ENCODE measurements at places on chromosomes 5 and 9. TPM values are rescaled to one million over a fixed set of nuclear protein-coding genes. Genes with fewer than 3 reads are reported as not detected.
A peak's percentile ranks its signal among the peaks of the same experiment; 100 is the strongest.

Gene SLC6A7
- polyA plus RNA-seq: not detected

Gene KIF12
- 1.7 TPM for polyA plus RNA-seq

Gene CCNI2
- polyA plus RNA-seq: 0.19 TPM

Gene ATG12
- polyA plus RNA-seq: 31.1 TPM

GRCh38 chr9:131020388-131020787 is 11.4 kb downstream of the LAMC3 start:
- DNase-seq: peak; percentile 17

DNA sequence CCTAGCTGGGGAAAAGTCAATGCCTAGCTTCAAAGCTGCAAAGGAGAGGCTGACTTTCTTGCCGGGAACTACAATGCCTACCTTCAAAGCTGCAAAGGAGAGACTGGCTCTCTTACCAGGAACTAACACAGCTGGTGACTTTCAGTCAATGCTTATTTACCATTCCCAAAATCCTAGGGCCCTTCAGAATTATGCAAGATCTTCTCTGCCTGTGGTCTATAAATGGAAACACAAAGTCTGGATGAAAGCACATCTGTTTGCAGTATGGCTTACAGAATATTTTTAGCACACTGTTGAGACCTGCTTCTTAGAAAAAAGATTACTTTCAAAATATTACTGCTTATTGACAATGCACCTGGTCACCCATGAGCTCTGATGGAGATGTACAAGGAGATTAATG is 259.4 kb downstream of the PLK2 start:
- no peak for DNase-seq

DNA sequence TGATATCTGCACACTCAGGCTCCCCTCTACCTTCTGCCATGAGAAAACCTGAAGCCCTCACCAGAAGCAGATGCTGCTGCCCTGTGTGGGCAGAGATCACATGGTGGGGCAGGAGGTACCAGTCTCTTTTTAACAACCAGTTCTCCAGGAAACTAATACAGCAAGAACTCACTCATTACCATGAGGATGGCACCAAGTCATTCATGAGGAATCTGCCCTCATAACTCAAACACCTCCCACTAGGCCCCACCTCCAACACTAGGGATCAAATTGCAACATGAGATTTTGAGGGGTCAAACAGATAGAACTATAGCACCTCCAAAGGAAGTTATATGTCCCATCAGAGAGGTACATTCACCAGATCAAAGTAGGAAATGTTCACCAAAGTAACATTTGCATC is 136.3 kb upstream of the SHB start:
- peak; percentile 79 for DNase-seq

DNA sequence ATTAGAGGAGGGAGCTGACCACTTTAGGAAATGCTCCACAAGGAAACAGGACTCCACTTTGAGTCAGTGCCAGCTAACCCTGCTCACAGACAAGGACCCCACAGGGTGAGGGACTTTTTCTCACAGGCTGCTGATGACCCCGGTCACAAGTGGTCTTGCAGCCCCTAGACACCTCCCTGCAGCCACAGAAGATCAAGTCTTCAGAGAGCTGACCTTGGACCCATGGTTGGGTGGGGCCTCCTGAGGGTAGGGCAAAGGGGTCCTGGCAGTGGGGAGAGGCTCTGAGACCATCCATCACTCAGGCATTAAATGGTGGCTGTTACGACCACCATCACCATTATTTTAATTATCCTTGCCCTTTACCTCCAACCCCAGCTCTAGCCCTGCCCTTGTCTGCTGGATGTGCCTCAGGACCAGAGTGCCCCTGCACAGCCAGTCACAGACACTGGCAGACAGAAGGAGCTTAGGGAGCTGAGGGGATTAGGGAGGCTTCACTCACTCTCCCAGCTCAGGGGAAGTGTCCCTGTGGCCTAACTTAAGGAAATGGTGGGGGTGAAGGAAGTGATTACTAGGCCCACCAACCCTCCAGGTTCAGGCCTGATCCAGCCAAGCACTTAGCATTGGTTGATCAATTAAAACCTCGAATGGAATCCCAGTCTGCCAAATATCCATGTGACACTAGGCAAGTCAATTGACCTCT is 1.6 kb downstream of the ACSL6 start:
- DNase-seq: no peak

DNA sequence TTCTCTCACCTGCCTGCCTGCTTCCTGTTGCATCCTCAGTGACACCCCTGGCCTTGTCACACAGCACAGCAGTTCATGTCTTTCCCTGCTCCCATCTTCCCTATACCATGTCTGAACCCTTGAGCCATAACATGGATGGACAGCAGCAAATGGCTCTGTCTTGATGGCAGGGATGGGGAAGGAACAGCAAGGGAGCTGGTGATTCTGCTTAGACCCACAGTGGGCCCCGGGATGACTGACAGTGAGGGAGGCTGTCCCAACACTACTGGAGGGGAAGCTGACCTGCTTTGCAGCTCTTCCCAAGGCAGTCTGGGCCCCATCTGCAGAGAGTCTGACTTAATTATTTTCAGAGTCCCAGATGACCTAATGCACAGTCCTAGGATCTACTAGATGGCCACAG is 48.2 kb downstream of the MARCHF3 start:
- DNase-seq: no peak

- no peak for DNase-seq
Observed at GRCh38 chr9:136748666-136749611, 614 bp upstream of the LCN6 start.

DNA sequence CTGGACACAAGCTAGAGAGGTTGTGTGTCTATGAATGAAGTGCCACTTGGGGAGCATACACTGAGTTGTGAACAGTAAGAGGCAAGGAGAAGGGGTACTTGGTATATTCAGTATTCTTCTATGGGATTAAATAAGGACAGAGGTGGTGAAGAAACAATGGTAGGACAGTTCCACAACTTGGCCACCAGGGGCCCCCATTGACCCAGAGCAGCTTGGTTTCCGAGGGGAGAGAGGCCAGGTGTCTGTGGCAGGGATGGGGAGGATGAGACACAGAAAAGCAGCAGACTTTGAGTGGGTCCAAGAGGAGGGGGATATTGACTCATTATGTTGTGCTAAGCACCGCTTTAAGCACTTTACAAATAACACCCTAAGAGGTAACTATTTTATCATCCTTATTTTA is 220.6 kb downstream of the MELK start:
- no peak for DNase-seq

DNA sequence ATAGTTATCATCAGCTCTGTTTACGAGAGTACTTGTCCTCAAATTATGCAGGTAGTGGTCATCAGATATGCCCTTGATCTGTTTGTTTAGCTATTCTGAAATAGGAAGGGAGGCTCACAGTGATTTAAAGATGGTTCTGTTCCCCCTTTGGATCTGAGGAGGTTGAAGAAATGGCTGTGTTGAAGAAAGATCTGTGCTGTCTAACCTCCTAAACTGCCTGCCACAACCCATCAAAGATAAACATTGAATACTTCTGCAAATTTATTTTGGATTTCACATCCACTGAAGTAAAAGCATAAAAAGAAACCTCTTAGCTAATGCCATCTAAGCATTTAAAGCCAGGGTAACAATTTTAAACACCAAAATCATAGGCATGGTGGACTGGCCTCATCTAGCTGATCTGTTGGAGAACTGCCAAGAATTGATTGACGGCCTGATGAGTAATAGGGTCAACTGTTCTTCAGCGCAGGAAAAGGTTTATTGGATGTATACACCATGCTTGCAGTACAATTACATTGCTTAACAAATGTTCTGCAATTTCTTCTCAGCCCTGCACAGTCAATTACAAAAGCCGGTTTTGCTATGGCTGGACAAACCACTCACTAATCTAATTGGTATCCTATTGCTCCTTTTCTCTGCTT is 97.6 kb downstream of the SEMA6A start:
- DNase-seq: peak; percentile 32

DNA sequence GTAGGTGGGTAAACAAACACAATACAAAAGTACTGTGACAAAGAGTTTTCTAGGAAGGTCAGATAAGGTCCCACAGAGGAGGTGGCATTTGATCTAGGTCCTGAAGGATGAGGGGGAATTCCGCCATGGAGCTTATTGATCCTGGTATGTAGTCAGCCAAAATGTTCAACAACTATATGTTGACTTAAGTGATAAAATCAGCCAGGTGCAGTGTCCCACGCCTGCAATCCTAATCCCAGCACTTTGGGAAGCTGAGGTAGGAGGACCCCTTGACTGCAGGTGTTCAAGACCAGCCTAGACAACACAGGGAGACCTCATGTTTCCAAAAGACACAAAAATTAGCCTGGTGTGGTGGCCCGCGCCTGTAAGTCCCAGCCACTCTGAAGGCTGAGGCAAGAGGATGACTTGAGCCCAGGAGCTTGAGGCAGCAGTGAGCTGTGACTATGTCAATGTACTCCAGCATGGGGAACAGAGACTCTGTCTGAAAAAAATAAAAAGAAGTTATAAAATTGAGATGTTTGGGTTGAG is 46.4 kb upstream of the PLIN2 start:
- no peak for DNase-seq

Measured in foreskin keratinocyte (primary cell).